ENCODE measurements at places on chromosomes 5 and 9.

DNA sequence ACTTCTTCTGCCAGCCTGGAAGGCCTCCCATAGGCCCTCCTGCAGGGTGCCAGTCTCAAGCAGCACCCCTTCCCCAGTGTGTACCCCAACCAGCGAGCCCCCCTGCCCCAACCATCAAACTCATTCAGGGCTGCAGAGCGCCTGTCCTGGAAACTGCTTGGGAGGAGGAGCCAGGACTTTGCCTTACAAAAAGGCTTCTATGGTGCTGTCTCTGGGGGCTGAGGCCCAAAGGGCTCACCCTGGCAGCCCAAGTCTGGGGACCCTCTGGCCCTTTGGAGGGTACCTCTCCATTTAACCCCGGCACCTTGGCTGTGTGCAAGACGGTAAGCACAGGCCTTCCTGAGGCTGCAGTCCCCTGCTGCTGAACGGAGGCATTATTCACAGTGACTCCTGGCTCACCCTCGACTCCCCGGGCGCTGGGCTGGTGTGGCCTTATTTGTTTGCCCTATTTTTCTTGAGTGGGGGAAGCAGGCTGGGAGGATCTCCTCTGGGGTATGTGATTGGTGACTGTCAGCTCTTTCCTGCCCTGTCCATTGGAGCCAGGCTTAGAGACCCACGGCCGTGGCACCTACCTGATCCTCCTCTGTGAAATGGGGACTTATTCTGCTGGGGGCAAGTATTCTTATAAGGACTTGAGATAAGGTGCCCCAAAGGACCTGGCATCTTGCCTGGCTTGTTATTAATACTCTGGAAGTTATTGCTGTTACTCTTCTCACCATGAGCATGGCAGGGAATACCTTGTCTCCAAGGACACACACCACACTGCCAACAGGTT, 5.8 kb downstream of the LMX1B start:
- no peak for DNase-seq

DNA sequence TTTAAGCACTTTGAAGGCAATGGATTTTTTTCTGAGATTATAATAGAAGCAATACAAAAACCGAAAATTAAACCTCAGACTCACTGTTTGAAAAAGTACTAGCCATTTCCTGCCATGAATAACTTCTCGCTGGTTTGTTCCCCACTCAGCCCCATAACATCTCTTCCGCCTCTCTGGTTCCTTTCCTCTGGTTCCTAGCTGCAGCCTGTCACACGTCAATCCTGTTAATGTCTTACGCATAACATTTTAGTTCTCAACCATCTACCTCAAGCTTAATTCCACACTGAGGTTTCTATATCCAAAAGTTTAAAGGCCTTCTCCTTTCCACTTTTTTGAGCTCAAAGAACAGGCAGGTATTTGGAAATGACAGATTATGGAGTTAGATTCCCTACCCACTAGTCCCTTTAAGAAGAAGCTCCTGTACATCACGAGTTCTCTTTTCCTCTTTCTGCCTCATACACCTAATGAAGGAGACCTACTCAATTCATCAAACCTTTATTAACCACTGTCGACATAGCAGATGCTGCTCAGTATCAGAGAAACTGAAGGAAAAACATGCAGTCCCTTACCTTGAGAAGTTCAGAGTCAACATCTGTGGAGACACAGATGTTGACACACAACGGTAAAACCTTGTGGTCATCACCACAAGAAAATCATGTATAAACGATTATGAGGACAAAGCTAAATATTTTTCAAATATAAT, 243.0 kb upstream of the PTGER4 start:
- no peak for DNase-seq

DNA sequence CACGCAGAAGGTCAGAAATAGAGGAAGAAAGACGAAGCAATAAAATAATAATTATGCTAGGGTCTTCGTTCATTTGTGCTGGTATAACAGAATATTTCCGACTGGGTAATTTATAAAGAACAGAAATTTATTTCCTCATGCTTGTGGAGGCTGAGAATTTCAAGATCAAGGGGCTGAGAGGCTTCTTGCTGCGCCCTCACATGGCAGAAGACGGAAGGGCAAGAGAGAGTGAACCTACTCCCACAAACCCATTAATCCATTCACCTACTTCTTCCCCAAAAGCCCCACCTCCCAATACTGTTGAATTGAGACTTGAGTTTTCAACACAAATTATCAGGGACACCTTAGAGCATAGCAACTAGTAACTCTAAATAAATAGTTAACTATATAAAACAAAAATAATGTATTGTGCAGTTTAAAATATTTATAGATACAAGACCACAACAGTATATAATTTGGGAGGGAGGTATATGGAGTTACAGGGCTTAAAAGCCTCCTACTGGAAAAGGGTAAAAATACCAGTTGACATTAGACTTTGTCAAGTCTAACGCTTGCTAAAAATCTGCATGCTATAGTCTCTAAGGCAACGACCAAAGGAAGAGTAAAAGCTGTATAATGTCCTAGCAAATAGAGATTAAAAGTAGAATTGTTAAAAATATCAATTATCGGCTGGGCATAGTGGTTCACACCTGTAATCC, 40.3 kb upstream of the NAA35 start:
- DNase-seq: no peak

- no peak for DNase-seq
Measured at GRCh38 chr5:76175051-76175666, 92.0 kb downstream of the SV2C start.

DNA sequence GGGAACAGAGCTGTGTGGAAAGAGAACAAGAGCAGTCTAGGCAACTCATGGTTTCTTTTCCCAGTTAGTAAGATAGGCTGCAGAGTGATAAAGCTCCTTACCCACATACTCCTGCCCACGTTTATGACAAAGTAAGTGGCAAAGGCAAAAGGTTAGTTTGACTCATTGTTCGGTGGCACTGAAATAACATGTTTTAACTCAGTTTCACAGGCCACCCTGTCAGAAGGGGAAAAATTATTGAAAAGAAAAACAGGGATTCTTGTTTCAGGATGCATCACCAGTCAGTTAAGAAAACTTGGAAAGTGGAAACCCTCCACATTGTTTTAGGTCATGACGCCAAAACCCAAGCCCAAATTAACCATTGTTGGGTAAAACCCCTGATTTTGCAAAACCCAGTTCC, 22.3 kb upstream of the DAB2 start:
- DNase-seq: no peak

- DNase-seq: no peak
Measured at GRCh38 chr9:22356985-22357384, 89.6 kb upstream of the DMRTA1 start.

DNA sequence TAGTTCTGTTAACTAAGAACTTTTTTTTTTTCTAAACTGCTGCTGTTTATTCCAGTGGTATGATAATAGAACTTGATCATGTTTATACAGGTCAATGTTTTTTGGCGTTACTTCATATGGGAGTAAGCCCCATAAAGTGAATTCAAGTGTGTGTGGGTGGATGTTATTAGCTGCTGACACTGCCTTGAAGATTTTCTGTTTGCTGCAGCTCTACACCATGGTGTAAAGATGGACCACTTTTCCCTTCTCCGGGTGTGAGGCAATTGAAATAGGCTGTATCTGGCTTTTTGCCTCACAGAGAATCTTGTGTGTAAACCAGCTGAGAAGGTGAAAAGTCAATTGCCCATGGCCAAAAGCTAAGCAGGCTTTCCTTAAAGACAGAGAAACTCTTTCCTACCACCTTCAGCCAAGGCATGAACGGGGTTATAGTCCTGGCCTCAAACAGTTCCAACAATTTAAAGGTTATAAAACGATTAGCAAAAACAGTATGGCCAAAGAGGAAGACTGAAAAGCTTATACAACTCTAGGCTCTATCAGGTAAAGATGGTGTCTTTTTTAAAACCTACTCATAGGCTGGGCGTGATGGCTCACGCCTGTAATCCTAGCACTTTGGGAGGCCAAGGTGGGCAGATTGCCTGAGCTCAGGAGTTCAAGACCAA, 33.9 kb upstream of the ABCA1 start:
- DNase-seq: no peak

DNA sequence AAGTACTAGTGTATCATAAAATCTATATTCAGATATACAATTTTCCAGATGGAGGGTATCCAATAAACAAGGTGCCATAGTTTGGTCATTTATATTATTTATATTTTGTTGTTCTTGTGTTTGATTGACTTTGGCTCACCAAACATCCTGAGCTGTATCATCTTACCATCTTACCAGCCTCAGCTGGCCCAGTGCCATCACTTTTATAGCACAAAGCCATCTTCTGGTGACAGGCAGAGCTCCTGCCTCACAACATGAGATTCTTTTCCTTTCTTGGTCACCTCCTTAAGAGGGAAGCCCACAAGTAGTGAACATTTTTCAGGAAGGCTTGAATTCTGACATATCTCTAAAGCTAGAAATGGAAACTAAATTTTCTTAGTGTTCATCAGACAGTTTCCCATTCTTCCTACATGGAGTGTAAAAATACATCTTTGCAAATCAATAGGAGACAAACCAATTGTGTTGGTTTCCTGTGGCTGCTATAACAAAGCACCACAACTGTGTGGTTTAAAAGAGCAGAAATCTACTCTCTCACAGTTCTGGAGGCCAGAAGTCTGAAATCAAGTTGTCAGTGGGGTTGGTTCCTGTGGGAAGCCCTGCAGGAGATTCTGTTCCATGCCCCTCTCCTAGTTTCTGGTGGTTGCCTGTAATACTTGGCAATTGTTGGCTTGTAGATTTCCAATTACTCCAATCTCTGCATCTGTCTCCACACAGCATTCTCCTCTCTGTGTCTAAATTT, 341.8 kb downstream of the MAN2A1 start:
- no peak for DNase-seq

- peak; percentile 62 for DNase-seq
Measured at GRCh38 chr9:101449071-101449721, 13.6 kb upstream of the ALDOB start.

DNA sequence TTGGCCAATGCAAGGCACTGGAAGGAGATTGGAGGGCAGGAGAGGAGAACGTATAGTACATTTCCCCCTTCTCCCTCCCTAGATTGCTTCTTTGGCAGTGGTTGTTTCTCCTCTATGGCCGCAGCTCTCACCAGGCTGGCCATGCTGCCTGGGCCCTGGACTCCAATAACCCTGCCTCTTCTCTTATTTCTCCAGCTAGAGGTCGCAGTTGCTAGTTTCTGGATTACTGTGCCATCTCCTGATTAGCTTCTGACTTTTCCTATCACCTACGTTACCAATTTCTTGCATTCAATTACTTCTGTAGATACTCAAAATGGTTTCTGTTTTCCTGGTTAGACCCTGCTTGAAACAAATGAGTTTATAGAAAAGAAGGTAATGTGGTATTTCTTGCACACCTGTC, 2.4 kb upstream of the MACIR start:
- DNase-seq: no peak

- no peak for DNase-seq
Measured at GRCh38 chr9:135030566-135031226, 56.8 kb upstream of the OLFM1 start.

DNA sequence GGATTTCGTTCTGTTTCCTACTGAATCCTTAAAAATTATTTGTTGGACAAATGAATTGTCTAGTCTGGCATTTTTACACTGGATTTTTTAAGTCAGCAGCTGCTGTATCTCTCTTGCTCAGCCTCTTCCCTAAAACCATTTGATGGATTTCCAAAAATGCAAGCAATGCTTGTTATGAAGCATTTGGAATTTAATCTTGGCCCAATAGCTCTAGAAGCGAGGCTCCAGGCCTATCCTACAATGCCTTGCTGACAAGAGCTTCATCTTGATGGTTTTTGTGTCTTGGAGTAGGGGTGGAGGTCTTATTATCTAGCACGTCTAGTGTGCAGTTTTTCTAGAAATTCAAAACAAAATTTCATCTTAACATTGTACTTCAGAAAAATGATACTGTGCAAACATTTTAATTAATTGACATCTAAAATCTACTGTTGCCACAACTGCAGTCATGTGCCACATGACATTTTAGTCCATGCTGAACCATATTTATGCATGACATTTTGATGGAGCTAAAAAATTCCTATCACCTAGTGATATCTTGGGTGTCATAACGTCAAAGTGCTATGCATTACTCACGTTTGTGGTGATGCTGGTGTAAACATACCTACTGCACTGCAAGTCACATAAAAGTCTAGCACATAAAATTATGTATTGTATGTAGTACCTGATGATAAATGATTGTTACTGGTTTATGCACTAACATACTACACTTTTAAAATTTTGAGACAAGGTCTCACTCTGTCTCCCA, 5.9 kb upstream of the RAD23B start:
- no peak for DNase-seq

- no peak for DNase-seq
Measured at GRCh38 chr9:104783588-104783987, 19.7 kb downstream of the NIPSNAP3B start.
